ENCODE measurements at places on chromosomes 1 and 21.
A peak's percentile ranks its signal among the peaks of the same experiment; 100 is the strongest.

DNA sequence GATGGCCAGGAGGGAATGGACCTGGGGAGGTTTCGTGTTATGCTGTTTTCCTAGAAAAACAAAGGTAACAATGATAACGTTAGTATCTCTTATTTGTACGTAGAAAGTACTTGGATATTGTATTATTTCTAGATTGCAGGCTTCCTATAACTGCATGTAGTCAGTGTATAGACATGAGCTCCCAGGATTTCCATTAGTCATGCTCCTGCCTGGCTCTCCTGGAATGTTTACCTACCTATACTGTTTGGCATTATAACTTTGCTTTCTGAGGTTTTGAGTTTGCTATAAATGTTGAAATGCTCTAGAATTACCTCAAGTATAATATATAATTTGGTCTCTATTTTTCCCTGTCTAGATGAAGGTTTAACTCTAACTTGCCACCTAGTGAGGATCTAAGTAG, 66.1 kb downstream of the TTC3 start:
- DNase-seq, result no peak

DNA sequence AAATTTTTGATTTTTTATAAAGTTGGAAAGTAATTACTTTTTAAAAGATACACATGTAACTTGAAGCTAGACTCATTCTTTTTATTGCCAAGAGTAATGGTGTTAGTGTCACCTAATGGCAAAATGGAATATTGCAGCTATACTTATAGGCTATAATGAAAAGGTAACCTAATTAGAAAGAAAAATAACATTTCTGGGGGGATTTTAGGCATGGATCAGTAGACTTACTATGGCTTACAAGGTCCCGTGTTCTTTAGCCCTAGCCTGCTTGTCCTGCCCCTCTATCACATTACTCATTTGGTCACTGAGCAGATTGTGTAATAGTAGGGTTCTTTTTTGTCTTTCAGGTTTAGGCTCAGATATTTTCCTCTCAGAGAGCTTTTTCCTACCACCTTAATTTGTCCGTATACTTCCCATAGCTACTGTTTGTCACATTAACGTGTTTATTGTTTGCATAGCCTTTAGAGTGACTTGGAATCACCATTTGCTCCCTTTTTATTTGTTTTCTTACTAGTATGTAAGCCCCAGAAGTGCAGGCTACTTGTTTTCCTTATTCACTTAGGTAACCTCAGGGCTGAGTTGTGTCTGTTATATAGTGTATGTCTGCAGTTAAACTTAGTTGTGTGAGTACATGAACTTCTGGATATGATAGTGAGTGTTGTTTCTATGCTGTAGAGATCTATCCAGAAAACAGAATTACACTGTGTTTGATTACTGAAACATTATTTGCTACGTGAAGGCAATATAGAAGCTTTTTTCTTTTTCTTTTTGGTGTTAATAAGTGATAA, 58.7 kb downstream of the RABGAP1L start:
- peak; percentile 66 for DNase-seq

- DNase-seq, result peak; percentile 51
These were observed 44.5 kb upstream of the VAMP3 start for GRCh38 chr1:7726623-7727022.

DNA sequence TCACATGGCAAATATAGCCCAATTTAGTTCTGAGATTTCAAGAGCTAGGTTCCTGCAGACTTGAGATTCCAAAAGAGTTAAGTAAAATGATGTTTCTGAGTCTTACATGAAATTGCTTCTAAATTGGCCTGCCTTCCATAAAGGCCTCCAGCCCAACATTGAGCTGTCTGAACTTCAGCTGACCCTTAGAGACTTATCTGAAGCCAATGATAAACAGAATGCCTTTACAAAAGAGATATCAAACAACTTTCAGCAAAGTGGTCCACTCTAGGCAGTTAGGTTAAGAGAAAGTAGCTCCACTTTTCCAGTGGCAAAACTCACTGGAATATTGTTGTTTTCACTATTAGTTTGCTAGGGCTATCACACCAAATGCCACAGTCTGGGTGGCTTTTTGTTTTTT, 6.3 kb upstream of the RC3H1 start:
- no peak for DNase-seq

GRCh38 chr1:236407059-236407458, 13.0 kb downstream of the EDARADD start:
- no peak for DNase-seq

- no peak for DNase-seq
These were observed 44.2 kb downstream of the CTH start for GRCh38 chr1:70455291-70455690.

GRCh38 chr21:42491328-42491727, 4.7 kb downstream of the RSPH1 start:
- DNase-seq, result no peak

DNA sequence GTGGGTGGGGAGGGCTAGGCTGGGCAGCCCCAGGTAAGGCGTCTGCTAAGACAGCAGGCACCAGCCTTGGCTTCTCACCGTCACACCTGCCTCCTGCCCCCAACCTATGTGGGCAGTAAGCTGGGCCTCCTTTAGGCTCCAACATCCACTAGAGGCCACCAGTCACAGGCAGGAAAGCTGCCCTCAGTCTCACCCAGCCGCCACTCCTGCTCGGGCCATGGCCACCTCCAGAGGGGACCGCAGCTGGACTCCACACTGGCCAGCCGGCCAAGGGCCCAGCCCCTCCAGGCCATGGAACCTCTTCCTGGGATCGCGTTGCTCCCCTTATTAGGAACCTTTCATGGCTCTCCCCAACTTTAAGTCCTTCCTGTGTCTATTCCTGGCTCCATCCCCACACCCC, 74.5 kb downstream of the MRPL37 start:
- no peak for DNase-seq

- DNase-seq, result no peak
These were observed 77.4 kb downstream of the ETS2 start for GRCh38 chr21:38883142-38883541.

Data from dermis blood vessel endothelial cell (primary cell).